T-helper 22 cell (primary cell): ENCODE measurements at places on chromosomes 1 and 21.
A peak's percentile ranks its signal among the peaks of the same experiment; 100 is the strongest.

DNA sequence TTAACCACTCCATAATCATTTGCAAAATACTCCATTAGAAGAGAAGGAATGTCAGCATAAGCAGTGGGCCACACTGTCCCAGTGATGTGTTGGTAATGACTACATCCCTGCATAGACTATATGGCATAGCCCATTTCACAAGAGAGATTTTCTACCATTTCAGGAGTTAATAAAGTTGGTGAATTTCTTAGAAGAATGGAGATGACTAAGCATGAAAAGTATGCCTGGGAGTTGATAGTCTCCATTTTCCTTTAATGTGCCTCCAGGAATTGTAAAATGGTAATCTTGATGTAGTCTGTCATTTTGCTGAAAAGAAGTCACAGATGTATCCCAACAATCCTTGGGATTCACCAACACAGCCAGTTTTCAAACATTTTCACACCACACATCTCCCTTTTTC is 608.8 kb upstream of the CHRM3 start:
- DNase-seq, result no peak

DNA sequence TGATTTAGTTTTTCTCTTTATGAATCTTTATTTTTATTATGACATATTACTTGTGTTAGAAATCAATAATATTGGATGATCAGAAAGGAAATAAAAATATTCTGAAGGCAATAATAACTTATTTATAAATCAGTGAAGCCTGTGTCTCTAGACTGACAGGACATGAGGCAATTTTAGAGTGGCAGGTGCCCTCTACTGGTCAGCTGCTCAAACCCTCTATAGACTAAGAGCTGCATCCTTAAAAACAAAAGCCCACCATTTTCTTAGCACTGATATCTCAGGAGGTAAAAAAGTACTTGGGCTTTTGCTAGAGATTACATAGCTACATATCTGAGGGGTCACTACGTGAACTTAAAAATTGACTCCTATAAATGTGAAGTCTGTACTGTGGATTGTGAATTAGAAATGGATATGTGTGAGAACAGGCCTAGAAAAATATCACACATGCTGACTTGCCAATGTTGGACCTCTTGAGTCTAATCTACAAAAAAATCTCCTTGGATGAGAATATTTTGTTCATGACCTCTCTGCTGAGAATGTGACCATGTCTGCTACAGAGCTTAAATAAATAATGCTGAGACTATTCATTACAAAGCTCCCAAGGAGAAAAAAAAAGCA is 597.9 kb upstream of the ADAMTS5 start:
- DNase-seq, result no peak

DNA sequence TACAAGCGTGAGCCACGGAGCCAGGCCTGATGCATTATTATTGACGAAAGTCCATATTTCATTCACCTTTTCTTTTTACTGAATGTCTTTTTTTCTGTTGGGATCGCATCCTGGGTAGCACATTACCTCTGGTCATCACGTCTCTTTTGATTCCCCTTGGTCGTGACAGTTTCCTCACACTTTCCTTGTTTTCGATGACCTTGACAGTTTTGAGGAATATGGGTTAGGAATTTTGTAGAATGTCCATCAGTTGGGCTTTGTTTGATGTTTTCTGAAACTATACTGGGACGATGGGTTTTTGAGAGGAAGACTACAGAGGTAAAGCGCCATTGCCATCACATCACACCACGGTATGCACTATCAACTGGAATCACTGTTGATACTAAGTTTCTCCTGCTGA is 26.6 kb upstream of the GALNT2 start:
- DNase-seq, result no peak

DNA sequence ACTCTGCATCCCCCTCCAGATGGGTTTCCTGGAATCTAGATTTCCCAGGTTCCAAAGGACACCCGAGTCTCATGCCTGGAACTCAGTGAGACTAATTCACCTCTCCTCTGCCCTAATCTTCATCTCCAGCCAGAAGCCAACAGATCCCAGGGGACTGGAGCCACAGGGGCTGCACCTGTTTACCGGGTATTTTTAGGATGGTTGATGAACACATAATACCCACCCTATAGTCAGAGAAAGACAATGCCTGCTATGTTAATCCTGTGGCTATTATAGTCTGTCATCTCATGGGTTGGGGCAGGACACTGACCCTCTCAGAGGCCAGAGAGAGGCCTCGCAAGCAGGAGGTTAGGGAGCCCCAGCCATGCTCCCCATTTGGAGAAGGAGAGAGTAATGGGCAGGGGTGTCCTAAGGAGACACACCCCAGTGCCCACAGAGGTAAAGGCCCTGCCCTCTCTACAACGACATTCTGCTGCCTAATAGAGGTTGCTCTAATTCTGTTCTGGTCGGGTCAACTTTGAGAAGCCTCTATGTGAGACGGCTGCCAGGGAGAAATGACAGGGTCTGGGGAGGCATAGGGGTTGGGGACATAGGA is 1.0 kb upstream of the TNNI1 start:
- DNase-seq, result no peak

- DNase-seq, result no peak
Observed at GRCh38 chr1:179731643-179732042, 11.4 kb upstream of the FAM163A start.

DNA sequence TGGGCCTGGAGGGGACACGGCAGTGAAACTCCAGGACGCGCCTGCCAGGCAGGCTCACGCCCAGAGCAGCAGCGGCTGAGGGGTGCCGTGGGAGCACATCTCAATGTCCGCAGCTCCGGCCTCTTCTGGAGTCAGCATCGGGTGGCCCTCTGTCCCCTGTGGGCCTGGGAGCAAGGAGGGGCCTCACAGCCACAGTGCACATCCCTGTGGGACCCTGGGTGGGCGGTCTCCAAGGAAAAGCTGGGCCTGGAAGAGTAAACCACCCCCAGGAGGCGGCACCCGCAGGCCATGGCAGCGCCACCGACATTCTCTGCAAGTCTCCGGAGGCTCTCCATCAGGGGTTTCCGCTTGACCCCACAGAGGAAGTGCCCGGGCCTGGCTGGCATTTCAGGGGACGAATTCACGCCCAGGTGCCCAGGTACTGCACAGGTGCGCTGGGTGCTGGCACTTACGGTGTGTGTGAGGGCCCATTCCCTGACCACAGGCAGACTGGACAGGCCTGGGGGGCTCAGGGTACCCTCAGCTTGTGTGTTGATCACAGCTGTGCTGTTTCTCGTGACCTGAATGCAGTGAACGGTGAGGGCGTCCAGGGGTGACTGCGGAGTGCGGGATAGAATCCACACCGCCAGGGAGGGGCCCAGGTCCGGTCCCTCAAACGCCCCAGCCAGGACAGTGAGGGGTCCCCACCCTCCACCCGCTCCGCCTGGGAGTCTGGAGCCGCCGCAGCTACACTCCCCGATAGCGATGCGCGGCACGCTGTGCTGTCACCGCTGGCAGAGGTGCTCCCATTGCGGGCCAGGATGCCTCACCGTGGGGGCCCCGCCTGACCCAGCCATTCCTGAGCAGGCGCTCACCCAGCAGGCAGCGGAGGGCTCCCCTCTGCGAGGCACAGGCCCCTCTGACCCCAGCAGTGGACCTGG is 16.6 kb upstream of the RNF223 start:
- no peak for DNase-seq

DNA sequence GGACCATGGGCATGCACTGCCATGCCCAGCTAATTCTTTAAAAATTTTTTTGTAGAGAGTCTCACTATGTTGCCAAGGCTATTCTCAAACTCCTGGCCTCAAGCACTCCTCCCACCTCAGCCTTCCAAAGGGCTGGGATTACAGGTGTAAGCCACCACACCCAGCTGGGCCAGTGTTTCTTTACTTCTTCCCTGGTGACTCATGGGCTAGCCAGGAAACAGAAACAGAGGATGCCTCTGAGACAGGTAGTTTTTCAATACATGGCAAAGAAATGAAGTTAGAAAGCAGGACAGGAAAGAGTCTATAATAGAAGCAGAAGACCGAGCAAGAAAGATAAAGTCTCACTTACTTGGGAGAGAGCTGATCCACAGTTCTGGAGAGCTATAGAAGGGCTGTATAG is 7.6 kb upstream of the C1orf74 start:
- no peak for DNase-seq

GRCh38 chr1:110087812-110088738 is 17.6 kb upstream of the ALX3 start:
- DNase-seq, result no peak

- DNase-seq, result no peak
Observed at GRCh38 chr1:6917067-6917466, 131.8 kb downstream of the CAMTA1 start.

DNA sequence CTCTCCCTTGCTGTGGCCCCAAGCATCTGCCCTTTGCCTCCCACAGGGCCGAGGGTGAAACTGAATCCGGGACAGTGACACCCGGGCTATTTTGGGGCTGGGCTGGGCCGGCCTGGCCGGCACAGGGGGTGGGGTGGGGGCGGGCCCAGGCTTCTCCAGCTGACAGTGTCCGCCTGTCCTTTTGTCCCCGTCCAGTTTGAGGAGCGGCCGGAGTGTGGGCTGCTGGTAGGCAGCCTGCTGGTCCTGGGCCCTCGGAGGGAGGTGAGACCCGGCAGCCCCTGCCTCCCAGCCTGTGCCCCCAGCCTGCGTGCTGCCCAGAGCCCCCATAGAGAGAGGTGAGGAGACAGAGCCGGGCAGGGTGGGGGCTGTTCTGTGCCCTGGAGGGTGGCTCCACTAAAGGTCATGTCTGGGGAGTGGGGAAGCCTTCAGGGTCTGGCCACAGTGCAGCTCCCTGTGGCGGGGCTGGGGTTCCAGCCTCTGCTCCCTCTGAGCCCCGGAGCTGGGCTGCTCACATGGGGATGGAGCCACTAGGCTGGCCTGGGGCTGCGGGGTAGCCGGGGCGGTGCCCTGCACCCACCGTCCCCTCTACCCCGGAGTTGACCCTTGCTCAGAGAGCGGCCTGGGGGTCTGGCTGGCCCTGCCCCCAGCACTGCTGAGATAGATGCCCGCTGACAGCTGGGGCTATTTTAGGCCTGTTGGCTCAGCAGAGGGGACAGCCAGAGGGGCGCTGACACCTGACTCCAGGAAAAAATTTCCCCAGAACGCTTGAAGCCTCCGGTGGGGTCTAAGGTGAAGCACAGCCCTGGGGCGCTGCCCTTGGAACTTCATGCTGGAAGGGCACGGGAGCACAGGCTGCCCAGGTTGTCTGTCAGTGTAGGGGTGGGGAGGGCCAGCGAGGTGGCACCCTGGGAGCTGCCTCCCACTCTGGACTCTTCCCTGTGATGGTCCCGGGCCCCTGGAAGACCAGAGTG is at the start of gene OBSCN:
Gene OBSCN (plus strand): TSS at position 194 of the 971 bp plus-strand sequence. CDS start 3,740 bp downstream, outside the sequence.
- DNase-seq, result no peak

GRCh38 chr1:41240781-41241353 is 1.2 kb downstream of the SCMH1 start:
- no peak for DNase-seq

DNA sequence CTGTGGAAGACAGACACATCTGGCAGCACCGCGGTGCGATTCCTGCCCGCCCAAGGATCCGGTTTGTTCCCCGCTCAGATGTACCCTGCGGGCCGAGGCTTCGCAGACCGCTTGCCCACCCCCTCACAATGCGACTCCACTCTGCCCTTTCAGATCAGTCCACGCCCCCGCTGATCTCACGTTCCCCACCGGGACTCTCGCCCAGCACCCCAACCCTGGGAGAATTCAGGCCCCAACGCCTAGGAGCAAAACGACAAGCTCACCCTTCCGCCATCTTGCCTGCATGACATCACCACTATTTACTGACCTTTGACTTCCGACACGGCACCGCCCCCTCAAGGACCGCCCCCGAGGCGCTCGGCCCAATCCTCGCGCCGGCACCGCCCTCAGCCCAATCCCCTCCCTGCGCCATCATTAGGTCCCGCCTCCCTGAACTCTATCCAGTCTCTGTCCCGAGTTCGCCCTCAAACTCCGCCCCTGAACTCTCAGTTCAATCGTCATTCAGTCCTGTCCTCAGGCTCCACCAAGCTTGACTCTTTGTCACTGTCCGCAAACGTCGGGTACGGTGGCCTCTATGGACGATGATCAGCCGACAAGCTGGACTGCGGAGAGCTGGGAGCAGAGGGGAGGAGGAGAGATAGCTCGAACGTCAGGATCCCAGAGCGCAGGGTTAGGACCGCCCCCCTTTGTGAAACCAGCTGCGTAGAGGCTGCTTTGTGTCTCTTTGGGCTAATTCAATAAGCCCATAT is at the start of gene BSDC1:
Gene BSDC1 (minus strand): TSS at position 301 of the 749 bp plus-strand sequence. CDS start 27 bp downstream, at position 274.
- peak; percentile 93 for DNase-seq

- no peak for DNase-seq
Observed at GRCh38 chr21:34343347-34343746, 20.5 kb upstream of the KCNE2 start.

DNA sequence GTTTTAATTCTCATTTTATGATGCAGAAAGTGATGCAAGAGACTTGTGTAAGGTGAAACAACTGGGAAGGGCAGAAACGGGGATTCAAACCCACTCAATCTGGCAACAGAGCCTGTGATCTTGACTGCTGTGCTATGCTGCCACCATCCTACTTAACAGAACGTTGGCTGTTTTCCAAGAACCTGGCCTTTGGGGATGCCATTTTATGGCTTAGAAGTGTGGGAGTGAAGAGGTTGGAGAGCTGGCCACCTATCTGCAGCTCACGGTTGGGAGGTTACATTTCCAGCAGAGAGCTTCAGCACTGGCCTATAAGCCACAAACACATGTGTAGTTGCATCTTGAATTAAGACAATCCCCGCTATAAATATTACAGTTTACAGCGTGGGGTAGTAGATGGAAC is 235.3 kb downstream of the PRDM2 start:
- no peak for DNase-seq

DNA sequence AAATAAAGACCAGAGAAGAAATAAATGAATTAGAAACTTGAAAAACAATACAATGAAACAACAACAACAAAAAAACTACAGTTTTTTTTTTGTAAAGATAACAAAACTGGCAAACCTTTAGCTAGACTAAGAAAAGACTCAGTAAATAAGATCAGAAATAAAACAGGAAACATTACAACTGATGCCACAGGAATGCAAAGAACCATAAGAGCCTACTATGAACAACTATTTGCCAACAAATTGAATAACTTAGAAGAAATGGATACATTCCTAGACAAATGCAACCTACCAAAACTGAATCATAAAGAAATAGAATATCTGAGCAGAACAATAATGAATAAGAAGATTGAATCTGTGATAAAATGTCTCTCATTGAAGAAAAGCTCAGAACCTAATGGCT is 742.0 kb downstream of the ADGRL2 start:
- no peak for DNase-seq

DNA sequence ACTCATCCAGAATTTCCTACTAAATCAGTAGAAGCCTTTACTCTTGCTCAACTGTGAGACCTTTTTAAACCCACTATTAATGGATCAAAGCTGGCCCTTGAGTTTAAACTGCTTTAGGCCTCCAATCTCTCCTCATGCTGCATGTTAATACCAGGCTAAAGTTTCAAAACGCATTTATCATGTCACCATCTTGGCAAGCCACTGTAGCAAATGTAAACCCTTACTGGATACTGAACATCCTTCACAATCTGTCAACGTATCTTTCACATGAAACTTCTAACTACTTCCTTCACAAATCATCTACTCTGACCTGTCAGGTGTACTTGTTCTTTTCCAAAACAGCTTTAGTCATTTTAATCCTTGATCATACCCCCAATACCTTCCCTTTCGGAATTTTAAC is 3.0 kb downstream of the PAXBP1 start:
- DNase-seq, result no peak

- DNase-seq, result no peak
Observed at GRCh38 chr1:108114033-108114599, 86.0 kb downstream of the SLC25A24 start.
